ENCODE measurements at places on chromosomes 3 and 15.

GRCh38 chr3:41740374-41740886, 221.5 kb downstream of the ULK4 start:
- DNase-seq = no peak

DNA sequence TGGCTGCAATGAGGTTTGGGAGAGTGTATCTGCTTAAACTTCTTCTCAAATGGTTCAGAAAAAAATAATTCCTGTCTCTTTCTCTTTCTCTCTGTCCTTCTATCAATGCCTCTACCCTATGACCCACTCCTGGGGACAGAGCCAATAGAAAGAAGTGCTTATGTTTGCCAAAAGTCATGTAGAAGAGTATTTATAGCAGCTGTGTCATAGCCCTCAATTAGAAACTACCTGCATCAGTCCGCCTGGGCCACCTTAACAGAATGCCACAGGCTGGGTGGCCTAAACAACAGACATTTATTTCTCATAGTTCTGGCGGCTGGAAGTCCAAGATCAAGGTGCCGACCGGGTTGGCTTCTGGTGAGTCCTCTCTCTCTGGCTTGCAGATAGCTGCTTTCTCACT, 92.5 kb downstream of the HMG20A start:
- no peak for DNase-seq

DNA sequence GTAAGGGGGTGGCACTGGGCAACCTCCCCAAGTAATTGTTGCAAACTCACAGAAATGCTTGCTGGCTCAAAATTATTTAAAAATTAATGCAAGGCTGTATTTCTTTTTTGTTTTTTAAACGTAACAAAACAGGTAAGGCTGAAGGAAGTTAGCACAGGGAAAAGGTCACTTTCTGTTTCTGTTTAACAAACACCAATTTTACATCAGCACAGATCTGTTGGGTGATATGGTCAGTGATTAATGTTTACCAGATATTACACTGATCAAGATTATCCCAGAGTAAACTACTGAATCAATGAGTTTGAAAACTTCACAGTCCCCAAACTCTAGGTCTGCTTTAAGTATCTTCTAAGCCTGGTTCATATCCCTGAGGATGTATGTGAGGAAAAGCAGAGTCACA, 558.0 kb downstream of the FOXP1 start:
- DNase-seq = no peak

DNA sequence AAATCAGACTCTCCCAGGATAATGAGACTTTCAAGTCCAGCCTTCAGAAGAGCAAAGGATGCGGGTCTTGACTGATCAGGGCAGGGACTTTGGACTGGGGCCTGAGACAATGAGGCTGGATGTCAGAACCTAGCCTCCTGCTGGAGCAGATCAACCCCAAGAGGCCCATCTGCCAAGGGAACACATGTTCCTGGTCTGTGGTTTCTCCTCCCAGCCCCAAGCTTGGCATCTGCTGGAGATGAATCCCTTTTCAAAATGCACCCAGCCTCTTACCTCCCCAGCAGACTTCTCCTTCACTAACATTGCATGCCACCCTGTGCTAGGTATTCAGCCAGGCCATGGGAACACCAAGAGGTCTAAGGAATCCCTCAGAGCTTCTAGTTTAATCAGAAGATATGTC, 43.7 kb upstream of the MFGE8 start:
- no peak for DNase-seq

DNA sequence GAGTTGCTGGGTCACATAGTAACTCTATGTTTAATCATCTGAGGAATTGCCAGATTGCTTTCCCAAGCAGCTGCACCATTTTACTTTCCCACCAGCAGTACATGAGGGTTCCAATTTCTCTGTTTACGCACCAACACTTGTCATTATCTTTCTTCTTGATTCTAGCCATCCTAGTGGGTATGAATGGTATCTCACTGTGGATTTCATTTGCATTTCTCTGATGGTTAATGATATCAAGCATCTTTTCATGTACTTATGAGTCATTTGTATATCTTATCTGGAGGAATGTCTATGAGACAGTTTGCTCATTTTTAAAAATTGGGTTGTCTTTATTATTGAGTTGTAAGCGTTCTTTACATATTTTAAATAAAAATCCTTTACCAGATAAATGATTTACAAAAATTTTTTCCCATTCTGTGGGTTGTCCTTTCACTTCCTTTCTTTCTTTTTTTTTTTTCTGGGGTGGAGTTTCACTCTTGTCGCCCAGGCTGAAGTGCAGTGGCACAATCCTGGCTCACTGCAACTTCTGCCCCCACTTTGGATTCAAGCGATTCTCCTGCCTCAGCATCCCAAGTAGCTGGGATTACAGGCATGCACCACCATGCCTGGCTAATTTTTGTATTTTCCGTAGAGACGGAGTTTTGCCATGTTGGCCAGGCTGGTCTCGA, 8.9 kb upstream of the SGO1 start:
- no peak for DNase-seq

GRCh38 chr3:48408823-48409281, 21.0 kb downstream of the PLXNB1 start:
- no peak for DNase-seq

GRCh38 chr3:57852896-57853295, 96.8 kb downstream of the SLMAP start:
- DNase-seq = no peak

Data from mesothelial cell of epicardium (in vitro differentiated cells).